ENCODE measurements at places on chromosomes 4 and X.

DNA sequence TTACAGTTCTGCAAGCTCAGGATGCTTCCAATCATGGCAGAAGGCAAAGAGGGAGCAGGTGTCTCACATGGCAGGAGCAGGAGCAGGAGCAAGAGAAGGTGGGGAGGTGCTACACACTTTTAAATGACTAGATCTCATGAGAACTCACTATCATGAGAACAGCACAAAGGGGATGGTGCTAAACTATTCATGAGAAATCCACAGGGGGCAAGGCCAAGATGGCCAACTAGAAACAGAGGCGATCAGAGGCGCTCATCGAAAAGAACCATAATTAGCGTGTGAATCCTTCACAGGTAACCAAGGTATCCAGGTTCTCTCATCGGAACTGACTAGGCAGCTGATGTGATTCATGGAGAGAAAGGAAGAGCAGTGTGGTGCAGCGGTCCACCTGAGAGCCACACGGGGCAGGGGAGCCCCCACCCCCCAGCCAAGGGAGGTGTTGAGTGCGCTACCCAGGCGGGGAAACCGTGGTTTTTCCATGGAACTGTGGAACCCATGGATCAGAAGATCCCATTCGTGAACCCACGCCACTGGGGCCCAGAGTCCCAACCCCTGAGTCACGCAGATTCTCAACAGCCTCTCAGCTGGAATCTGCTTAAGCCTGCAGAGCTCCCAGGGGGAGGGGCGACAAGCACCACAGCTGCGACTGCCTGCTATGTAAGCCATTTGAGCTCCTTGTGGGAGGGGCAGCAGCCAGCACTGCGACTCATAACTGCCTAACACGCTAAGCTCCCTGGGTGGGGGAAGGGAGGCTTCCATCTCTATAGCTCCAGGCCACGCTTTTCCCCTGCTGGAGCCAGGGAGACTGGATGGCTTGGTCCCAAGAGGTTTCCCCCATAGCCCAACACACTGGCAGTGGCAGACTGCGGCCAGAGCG lies 46.7 kb downstream of the FGF16 start:
- no peak for DNase-seq

GRCh38 chr4:2007804-2008670 lies 737 bp downstream of the NELFA start:
- no peak for DNase-seq

- DNase-seq, result no peak
Measured at GRCh38 chr4:184080674-184081073, 137.0 kb downstream of the ENPP6 start.

- no peak for DNase-seq
Measured at GRCh38 chr4:87356832-87357526, 34.0 kb downstream of the HSD17B11 start.

GRCh38 chrX:13760426-13760825 lies 25.9 kb downstream of the OFD1 start:
- DNase-seq, result no peak

GRCh38 chr4:113572620-113573019 lies 188.9 kb downstream of the CAMK2D start:
- DNase-seq, result no peak

DNA sequence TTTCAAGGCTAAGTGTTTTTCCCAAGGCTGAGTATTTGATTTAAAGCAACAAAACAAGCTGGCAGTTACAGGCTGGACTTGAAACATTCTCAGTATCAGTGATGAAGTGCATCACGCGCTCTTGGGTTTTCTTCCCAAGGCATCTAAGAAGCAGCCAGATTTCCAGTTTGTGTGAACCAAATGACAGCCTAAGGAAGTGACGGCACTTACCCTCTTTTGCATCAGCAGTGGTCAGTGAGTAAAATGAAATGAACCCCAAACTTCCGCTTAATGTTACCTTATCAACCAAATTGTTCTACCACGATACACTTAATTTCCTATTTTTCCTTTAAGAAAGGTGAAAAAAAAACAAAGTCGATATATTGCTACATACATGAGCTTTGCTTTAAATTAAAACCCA lies 15.8 kb upstream of the GYPE start:
- DNase-seq, result no peak

GRCh38 chrX:136204571-136204970 lies 46.6 kb downstream of the MAP7D3 start:
- no peak for DNase-seq

- no peak for DNase-seq
Measured at GRCh38 chr4:100569196-100569595, 51.4 kb upstream of the EMCN start.

- DNase-seq, result no peak
Measured at GRCh38 chr4:4914059-4914820, 54.8 kb downstream of the MSX1 start.

DNA sequence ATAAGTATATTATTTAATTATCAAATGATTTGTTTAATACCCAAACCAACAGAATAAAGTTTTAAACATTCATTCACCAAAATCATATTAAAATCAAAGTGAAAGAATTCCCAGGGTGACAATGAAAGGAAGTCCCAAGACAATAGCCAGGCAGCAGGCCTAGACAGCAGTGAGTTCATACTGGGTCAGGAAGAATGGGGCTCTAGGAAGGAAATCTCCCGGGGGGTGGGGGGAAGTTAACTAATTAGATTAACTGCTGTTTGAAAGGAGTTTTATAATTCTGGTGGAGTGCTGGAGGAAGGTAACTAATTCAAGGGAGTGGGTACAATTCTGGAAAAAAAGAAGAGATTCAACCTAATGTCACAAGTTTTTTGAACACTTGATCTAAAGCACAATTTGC lies 104.1 kb downstream of the ZAR1 start:
- DNase-seq, result no peak

DNA sequence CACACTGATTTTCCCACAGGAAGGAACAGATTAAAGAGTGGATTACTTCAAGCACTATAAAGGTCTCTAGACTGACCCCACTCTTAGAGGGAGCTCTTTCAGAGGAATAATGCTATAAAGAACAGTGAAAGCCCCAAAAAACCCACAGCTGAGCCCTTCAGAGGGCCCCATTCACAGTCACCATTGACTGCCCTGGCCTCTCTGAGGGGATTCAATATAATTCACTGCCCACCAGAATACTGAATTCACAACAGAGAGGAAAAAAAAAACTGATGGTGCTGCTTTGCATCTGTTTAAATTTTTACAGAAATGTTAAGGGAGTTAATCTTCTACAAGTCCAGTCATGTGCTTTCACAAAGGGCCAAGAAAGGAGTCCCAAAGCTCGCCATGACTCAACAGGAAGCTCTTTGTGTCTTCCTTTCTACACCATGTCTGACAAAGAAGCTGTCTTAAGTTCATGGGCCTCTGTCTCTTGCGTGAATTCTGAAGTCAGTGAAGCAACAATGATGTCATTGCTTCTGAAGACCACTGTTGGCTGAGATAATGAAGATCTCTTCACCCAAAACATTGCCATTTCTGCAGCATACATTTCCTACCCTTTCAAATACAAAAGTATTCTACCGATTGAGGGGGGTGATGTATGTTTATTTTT lies 174.9 kb downstream of the ADAMTS3 start:
- DNase-seq, result no peak

DNA sequence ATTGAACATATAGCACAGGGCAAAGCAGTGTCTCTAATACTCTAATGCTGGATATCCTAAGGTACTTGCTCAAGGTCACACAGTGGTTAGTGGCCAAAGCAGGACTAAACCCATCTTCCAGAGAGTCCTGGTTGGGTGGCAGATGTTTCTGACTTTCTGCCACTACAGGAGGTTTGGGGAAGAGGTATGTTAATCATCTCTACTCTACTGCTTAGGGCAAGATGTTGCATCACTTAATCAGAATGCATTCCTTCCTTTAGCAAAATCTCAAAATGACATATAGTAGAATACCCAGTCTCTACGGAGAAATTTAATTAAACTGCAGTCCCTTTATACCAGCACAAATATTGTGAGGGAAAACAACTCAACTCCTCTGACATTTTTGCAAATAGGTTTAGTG lies 190.7 kb upstream of the FAM241A start:
- no peak for DNase-seq

DNA sequence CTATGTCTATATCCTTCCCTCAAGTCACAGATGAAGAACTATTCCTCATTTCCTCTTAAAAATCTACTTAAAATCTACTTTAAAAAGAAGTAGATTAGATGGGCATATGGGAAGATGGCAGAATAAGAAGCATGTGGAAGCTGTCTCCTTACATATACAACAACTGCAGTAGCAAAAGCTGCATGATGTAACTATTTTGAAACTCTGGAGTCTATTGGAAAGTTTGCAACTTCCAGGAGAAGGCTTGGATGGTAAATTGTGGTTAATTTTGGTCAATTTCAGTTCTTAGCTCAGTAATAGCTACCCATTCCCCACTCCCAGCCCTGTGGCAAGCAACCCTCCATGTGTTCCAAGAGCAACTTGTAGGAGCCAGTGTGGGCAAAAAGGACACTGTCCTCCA lies 36.9 kb downstream of the MORC4 start:
- DNase-seq, result no peak

DNA sequence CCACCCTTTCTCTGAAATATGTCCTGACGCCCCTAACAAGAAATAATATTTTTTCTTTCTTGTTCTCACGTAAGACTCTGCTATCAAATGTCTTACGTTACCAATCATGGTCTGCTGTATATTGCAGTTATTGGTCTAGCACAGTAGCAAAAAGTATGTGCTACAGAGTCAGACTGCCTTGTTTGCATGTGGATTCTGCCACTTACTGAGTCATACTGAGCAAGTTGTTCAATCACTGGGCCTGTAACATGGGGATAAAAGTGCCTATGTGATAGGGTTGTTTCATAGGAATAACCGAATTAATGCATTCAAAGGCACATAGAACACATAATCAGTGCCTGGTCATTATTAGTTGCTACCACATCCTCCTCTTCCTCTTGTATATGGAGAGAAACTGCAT lies 14.1 kb downstream of the RPGR start:
- no peak for DNase-seq

- DNase-seq, result no peak
Measured at GRCh38 chrX:41452565-41453356, 5.6 kb downstream of the NYX start.

DNA sequence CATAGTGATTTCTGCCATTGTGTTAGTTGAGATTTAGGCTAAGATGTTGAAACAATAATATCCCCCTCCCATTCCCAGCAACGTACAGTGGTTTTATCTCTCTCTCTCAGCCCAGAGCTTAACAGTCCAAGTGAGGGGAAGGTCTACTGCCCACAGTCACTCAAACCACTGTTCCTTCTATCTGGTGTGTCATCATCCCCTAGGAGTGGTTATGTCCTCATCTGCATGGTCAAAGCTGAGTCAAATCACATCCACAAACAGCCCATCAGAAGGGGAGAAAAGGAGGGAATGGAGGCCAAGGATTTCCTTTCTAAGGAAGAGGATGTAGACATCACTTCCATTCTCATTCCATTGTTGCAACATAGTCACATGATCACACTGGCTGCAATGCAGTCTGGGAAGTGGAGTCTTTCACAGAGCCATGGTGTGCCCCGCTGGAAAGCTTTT lies 42.8 kb upstream of the CHRNA9 start:
- DNase-seq, result no peak

DNA sequence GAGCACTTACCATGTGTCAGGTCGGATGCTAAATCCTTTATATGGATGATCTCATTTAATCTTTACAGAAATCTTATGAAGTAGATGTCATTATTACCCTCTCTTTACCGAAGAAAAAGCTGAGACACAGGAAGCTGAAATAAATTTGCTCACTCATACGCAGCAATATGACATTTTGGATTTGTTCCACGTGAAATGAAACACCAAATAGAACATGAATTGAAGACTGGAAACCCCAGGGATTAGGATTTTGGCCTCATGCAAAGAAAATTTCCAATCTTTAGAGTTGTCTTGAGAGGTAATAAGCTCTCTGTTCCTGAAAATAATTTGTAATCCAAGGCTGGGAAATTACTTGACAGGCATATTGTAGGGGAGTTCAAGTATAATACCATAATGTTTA lies 354.4 kb upstream of the CLNK start:
- DNase-seq, result no peak

DNA sequence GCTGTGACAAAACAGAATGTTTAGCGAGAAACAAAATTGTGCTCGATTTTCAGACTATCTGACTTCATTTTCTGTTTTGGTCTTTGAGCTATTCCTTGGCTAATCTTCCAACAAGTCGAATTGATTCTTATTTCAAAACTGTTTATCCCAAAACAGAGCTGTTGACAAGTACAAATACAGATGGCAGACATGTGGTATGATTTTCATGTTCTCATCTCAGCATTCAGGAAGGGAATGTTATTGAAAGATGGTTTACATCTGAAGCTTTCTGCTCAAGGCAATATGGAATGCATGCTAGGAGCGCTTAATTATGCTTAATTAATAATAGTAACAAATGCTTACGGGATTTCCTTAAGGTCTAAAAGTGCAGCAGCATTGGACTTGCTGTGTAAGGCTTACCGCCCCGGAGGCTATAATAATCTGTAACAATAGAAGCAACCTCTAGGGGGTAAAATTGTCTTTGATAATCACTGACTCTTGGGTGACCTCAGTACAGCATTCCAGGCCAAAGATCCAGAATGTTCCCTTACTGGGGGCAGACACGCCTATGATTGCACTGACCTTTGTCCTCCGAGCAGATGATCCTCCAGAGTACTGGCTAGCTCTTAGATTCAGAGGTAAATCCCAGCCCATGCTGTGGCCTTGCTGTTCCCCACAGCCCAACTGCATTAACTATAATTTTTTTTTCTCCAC lies 16.4 kb downstream of the LSM6 start:
- DNase-seq, result no peak

- DNase-seq, result no peak
Measured at GRCh38 chrX:45769761-45770582, 569.3 kb upstream of the DIPK2B start.

DNA sequence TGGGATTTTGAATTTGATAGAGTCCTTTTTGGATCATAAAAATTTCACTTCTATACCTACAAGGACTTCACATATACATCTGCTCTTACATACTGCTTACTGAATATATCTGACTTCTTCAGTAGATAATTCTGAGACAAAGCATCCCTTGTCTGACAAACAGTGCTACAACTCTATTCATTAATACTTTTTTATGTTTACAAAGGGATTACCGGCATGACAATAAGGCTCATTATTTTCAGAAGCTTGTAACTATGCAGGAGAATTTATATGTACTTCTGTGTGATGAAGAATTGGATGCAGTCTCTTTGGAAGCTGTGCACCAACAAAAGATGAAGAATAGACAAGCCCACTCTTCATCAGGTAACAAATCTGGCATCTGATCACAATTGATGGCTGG lies 1070.3 kb downstream of the STIM2 start:
- DNase-seq, result no peak

- DNase-seq, result no peak
Measured at GRCh38 chr4:107509615-107510014, 210.4 kb downstream of the PAPSS1 start.

DNA sequence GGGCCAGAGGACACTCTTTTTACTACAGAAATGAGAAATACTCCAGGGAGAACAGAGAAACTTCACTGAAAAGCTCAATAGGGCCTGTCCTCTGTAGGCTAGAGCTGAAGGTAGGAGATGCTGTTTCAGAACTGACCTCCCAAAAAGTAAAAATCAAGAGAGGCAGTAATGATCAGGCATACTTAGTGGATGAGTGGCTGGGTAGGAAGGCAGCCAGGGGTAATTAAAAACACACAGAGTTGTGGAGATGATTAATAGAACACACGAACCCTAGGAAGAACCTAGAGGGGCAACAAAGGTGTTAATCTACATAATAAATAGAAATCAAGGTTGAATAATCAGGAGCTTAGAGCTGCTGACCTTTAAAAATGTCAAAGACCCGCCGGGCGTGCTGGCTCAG lies 582.4 kb upstream of the ADGRL3 start:
- DNase-seq, result no peak
